ENCODE measurements at places on chromosomes 4 and X. TPM values are rescaled to one million over a fixed set of nuclear protein-coding genes. Genes with fewer than 3 reads are reported as not detected.

DNA sequence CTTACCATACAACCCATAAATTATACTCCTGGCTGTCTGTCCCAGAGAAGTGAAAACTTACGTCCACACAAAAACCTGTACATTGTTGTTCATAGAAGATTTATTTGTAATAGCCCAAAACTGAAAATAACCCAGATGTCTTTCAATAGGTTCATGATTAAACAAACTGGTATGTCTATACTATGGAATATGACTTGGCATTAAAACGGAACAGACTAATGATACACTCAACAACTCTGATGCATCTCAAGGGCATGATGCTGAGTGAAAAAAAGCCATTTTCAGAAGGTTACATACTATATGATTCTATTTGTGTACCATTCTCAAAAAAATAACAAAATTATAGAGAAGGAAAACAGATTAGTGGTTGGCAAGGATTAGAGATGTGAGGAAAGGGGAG lies 11.6 kb upstream of the MND1 start:
- DNase-seq = no peak

- DNase-seq = peak; percentile 41
These were observed 147.9 kb downstream of the LRBA start for GRCh38 chr4:150867148-150867547.

DNA sequence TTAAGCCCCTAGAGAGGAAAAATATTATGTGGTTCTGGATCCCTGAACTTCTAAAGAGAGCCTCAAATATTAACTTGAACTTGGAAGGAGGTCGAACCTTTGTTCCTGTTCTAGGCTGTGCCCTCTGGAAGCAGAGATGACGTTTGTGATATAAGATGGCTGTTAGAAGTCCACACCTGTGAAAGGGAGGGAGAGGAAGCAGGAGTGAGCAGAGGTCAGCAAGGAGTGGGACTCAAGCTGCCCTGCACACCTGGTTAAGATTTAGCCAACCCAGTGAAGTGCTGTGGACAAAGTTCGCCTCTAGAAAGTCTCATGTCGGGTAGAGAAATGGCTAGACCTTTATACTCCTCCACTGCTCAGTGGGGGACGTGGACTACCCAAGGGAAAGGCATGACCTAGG lies 566.2 kb downstream of the MID1IP1 start:
- DNase-seq = no peak

GRCh38 chrX:27889878-27890277 lies 82.1 kb downstream of the MAGEB10 start:
- no peak for DNase-seq

DNA sequence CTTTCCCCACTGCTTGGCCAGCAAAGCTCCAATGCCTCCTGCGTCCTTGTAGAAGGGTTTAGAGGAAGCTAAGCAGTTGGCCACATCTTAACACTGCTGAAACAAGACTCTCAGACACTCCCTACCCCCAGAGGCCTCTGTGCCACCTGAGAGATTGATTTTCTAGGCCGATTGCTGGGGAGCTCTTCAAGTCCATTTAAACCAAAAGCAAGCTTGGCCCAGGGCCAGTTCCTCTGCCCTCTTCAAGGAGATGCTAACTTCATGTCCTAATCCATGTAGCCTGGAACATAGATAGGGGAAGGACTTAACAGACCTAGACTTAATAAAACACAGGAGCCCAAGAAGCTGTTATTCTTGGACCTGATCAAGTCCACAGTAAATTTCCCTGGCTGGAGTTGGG lies 27.2 kb upstream of the FMR1NB start:
- DNase-seq = no peak

NHSL2 gene
- 0.05 TPM for total RNA-seq

SLC25A14 gene
- 8.9 TPM for total RNA-seq
